COLO829 (cell line): ENCODE measurements at places on chromosomes 16 and 17.

- DNase-seq = no peak
These were observed 73.7 kb upstream of the ZNF750 start for GRCh38 chr17:82913304-82914043.

DNA sequence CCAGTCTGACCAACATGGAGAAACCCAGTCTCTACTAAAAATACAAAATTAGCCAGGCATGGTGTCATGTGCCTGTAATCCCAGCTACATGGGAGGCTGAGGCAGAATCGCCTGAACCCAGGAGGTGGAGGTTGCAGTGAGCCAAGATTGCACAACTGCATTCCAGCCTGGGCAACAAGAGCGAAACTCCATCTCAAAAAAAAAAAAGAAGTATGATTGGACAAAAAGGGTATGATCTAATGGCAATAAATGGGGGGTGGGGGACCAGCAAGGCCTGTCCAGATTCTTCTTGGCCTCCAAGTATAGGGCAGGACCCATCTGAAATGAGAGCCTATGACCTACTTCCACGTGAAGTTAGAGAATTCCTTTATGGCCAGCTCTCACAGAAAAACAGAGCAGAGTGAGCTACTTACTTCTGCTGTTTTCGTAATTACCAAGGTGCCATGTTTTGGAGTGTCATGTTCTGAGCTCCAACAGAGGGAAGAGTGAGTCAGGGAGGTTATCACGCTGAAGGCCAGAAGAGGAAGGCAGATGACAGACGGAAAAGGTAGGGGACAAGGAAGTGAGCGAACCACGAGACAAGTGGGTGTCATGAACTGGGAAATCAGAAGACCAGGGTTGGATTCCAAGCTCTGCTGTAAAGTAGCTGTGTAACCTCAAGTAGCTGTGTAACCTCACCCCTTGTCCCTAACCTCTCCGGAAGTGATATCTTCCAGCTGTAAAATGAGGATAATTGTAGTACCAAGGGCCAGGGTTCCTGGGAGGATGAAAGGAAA is 3.6 kb upstream of the ZMYND15 start:
- DNase-seq = no peak

DNA sequence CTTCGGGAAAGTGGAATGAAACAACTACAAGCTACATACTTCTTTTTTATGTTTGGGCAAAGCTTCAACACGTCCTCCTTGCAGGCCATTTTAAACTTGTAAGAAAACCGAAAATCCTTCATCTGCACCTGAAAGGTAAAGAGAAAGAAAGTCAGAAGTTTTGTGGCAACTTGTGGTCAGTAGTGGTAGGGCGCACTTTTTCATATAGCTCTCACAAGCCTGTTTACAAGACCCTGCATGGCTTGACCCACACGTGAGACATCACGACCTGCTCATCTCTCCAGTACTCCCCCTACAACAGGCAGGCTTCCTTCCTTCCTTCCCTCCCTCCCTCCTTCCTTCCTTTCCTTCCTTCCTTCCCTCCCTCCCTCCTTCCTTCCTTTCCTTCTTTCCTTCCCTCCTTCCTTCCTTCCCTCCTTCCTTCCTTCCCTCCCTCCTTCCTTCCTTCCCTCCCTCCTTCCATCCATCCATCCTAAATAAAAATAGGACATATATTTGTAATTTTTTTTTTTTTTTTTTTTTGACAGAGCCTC is 48.7 kb upstream of the CLEC18B start:
- DNase-seq = no peak

DNA sequence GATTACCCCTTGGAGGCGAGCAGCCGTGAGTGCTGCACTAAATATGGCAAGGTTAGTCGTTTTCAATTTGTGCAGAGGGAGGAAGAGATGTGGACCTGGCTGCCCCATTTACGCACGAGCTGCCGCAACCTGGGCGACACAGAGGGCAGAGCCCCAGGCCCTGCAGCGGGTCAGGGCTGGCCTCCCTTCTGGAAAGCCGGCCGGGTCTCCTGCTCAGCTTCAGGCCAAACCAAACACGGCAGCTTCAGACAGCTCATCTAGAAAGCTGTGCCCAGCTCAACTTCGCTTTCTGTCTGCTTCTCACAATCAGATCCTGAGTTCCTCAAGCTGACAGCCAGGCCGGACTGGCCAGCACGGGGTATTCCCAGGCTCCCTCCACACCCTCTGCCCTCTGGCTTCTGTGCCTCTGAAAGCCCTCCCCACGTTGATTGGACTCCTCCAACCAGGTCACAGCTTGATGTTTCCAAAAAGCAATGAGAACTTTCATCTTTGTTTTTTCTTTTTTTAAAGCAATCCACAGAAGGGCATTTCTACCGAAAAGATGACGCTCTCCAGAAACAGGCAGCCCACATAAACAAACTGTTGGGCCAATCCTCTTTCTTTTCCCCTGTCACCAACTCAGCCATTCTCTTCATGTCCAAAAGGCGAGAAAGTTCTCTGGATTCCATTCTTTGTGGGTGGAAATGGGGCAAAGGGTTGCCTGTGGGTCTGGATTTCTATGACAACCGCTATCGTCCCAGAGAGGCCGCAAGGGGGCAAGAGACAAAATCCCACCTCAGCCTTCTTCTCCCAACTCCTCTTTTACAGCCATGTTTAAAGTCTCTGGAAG is 189.0 kb downstream of the ZFHX3 start:
- DNase-seq = no peak

GRCh38 chr17:80028030-80028429 is 7.6 kb downstream of the TBC1D16 start:
- no peak for DNase-seq

DNA sequence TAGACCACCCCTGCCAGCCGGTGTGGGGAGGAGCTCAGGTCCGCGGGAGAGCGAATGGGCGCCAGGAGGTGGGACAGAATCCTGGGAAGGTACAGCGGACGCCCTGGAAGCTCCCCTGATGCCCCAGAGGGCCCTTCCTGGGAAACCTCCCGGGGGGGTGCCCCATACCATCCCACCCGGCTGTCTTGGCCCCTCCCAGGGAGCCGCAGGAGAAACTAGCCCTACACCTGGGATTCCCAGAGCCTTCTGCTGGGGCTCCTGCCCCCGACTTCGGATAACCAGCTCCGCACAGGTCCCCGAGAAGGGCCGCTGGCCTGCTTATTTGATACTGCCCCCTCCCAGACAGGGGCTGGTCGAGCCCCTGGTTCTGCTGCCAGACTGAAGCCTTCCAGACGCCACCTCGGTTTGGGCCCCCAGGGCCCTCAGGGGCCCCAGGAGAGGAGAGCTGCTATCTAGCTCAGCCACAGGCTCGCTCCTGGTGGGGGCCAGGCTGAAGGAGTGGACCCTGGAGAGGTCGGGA is 3.0 kb upstream of the CBX4 start:
- DNase-seq = no peak

- DNase-seq = no peak
These were observed 87.8 kb downstream of the PLXDC1 start for GRCh38 chr17:39063681-39064069.
